Kidney epithelial cell (primary cell): ENCODE measurements at places on chromosomes 6 and 20.

DNA sequence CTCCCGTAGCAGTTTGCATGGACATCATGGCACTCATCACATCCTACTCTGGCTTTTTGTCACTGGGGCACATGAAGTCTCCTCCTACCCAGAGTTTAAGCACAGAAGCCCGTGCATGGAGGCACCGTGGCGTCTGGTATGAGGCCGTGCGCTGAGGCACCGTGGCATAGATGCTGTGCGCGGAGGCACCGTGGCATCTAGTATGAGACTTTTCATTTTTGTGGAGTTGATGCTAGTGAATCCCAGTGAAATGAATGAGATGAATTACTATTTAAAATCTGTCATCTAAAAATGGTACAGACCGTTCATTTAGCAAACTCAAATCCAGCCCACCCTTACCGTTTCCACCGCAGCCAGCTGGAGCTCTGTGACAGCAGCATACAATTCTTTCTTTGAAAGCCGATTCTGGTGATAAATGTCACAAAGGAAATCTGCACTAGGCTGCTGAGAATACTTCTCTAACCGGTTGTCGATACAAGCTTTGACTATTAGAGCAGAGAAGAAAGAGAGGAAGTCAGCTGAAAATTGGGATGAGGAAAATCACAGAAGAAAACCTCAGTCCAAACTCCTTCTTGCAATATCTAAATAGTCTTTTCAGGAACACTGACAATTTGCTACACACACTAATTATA lies 11.3 kb downstream of the CYP24A1 start:
- DNase-seq = no peak

- no peak for DNase-seq
Observed at GRCh38 chr6:47126647-47127391, 84.7 kb upstream of the ADGRF1 start.

- DNase-seq = no peak
Observed at GRCh38 chr20:13113731-13114130, 105.0 kb downstream of the SPTLC3 start.

- no peak for DNase-seq
Observed at GRCh38 chr6:149750136-149750609, 632 bp downstream of the PCMT1 start.

GRCh38 chr20:43043887-43044286 lies 145.8 kb downstream of the PTPRT start:
- DNase-seq = no peak

DNA sequence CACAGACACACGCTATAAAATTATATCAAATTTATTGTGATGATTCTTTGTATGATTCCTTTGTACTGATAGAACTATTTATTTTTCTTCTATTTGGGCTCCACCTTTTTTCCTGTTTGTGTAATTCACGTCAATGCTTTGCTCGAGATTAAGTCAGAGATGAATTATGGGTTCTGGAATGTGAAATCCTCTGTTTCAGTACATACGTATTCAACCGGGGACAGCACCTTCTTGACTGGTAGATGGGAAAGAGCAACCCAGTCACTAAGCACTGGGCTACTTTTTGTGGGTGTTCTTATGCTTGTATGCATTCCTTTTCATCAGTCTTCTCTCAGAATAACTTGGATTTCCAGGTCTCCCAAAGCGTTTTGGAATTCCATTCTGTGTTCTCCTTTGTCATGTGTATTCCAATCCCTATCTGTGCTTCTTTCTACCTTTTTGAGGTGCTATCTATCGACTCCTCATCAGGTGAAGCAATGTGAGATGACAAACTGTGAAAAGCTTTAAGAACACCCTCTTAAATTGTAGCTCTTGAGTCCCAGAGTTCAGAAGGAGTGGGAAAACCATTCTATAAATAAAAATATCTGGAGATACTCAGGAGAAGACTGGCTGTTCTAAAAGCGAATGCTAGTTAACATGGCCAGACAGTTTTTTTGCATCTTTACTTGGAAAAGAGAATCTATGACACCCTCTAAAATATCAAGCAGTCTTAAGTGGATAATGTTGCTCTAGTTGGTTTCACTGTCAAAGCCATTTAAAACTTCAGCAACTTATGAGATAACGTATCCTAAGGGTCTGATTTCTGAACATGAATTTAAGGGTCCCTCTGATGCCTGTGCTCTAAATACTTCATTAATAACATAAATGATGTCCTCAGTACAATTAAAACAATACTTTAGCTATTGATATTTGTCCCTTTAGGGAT lies 197.7 kb upstream of the PREP start:
- no peak for DNase-seq

- no peak for DNase-seq
Observed at GRCh38 chr6:27575594-27576361, 102.9 kb upstream of the ZNF184 start.

DNA sequence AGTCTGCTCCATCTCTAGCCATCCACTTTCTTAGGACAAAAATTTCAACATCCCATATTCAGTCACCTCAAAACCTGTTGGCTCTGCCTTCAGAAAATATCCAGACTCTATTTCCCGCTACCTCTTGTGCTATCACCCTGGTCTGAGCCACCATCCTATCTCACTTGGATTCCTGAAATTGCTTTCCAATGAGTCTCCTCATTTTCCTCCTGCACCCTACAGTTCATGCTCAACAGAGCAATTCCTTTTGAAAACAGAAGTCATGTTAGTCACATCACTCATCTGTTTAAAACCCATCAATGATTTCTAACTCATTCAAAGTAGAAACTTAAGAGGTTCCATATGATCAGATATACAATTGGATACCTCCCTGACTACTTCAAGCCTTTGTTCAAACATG lies 229.9 kb downstream of the ADGRG6 start:
- peak; percentile 90 for DNase-seq

DNA sequence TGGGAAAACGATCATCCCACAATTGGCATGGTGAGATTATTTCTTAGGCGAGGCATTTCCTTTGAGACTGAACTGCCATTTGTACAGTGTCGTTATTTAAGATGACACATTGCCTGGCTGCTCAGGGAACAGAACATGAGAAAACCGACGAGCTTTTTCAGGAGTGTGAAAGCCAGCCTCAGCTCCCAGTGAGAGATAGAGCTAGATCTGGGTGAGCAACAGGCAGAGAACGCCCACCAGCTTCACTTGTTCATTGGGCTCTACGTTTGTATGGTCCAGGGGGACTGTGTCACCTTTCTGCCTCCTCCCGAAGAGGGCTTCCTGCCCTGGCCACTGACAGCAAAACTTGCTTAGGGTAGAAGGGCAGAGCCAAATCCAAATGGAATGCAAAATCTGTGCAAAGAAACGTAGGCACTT lies 378.1 kb downstream of the RNGTT start:
- DNase-seq = no peak

DNA sequence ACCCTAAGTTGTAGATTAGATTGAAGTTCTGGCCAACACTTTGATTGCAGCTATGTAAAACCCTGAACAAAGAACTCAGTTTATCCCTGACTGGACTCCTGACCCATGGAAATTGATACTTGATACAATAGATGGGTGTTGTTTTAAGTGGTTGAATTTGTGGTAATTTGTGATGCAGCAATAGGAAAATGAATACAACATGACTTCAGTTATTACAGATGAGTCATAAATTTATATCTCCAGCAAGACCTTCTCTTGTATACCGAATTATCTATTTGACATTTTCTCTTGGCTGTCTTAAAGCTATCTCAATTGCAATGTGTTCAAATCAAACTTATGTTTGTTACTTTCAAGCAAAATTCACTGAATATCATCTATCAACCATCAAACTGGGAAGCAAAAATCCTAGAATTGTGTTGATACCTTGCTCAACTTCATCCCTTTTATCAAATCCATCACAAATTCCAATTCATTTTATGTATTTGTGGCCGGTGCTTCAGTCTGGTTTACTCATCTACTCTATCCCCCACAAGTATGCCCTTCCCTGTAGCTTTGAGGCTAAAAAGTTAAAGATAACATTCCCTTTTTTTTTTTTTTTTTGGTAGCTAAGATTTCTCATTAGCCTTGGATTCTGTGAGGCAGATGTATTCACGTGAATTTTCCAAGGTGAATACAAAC lies 129.4 kb upstream of the CENPW start:
- no peak for DNase-seq

GRCh38 chr6:53377793-53378192 lies 29.0 kb upstream of the ELOVL5 start:
- no peak for DNase-seq

DNA sequence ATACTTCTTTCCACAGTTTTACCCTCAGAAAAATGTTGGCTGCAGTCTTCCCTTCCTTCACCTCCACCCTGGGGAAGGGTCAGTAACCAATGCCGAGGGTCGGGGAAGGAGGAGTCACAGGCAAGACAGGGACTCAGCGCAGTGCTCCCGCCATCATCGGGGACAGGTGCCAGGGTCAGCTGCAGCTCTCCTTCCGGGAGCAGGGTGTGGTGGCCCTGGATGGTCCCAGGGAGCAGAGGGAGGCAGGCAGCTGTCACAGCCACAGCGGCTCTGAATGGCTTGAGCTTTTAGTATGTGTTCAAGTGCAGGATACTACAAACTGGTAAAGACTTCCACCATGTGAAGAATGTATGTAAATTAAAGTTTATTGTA lies 26.0 kb upstream of the PI16 start:
- no peak for DNase-seq

GRCh38 chr6:16081326-16081725 lies 47.6 kb upstream of the MYLIP start:
- DNase-seq = no peak

DNA sequence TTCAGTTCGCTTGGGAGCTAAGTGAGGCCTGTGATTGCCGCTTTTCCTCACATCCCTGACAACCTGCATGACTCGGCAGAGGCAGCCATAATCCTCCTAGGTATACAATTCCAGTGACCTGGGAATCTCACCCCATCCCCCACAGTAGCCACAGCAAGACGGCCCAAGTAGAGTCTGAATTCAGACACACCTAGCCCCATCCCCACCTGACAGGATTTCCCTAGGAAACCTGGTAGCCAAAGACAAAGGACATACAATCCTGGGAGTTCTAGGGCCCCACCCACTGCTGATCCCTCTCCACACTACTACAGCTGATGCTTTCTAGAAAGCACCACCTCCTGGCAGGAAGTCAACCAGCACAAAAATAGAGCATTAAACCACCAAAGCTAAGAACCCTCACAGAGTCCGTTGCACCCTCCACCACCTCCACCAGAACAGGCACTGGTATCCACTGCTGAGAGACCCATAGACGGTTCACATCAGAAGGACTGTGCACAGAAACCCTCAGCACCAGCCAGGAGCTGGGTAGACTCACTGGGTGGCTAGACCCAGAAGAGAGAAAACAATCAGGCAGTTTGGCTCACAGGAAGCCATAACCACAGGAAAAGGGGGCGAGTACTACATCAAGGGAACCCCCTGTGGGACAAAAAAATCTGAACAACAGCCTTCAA lies 17.9 kb upstream of the RUNX2 start:
- DNase-seq = no peak

GRCh38 chr6:28719275-28719940 lies 193.7 kb downstream of the GPX5 start:
- DNase-seq = no peak

DNA sequence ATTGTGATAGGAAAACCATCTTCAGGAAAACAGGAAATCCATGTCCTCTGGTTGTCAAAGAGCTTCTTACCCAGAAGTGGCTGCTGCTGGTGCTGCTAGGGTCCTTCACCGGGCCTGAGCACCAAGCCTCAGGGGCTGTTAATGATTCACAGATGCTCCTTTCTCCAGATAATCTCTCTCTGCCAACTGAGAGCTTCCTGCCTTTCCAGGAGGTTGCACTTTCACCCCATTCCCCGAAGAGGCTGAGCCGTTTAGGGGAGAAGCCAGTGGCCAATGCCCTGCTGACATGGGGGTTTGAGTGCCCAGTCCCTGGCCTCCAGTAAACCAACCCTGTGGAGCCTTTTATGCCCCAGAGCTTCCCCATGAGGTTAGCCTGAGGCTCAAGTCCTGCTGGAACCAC lies 122.4 kb downstream of the CBLN4 start:
- DNase-seq = no peak

DNA sequence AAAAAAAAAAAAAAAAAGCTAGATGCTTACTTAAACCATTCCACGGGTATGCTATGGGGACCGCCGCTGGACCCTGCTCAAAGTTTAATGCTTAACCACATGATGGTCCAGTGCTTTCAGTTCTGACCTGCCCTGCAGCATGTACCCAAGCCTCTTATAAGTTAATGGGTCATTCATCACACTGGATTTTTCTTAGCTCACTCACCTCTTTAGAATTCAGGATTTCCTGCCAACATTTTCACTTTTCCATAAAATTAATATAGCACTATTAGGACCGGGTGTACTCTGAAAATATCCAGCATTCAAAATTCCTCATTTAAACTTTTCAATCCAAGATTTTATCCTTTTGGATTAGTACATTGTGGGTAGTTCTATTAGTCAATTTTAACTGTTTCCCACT lies 140.8 kb downstream of the ALDH8A1 start:
- peak; percentile 75 for DNase-seq

GRCh38 chr20:40090236-40090635 lies 598.8 kb downstream of the MAFB start:
- DNase-seq = no peak

DNA sequence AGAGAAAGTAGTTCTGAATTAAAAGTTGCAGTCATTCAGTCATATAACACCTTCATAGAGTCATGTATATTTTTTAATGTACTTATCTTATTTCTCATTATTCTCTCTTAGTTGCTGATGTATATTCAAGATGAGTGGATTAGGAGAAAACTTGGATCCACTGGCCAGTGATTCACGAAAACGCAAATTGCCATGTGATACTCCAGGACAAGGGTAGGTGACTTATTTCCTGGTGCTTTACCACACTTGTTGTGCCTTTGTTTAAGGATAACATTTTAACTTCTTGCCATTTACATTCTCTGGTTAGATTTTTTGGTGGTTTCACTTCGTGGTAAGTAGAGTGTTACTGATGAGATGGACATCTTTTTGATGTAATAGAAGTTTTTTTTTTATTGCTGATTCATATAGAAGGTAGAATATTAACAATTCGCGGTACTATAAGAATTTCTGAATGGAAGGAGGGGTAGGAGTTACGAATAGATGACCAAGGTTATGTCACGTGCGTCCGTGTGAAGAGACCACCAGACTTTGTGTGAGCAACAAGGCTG lies 120.5 kb downstream of the NCOA3 start:
- DNase-seq = no peak

GRCh38 chr6:132520953-132521352 lies 8.0 kb upstream of the STX7 start:
- no peak for DNase-seq

GRCh38 chr6:16540804-16541752 lies 220.2 kb downstream of the ATXN1 start:
- no peak for DNase-seq
